C1 segment of cervical spinal cord (tissue), 14 donors: ENCODE measurements at places on chromosomes 7 and 10.

DNA sequence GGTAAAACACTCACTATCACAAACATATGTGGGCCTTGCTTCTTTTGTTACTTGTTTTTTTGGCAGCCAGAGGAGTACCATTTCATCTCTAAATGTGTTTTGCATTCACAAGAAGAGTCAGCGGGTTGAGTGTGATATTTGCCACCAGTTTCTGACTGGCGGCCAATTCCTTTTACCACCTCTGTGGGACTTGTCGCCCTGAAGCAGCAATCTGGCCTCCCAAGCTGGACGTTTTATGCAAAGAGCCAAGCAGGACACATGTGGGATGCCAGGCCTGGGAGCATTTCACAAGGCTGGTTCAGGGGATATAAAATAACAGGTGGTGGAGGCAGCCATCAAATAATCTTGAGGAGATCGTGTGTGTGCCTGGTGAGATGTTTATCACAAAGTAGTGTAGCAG lies 61.8 kb upstream of the TRIL start:
- DNase-seq: peak; percentile 82

DNA sequence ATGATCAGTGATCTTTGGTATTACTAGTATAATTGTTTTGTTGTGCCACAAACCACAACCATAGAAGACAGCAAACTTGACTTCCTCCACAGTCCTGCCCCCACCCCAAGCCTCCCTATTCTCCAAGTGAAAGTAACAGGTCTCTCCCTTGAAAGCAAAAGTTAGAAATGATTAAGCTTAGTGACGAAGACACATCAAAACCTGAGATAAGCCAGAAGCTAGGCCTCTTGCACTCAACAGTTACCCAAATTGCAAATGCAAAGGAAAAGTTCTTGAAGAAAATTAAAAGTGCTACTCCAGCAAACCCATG lies 7.5 kb downstream of the SAR1A start:
- no peak for DNase-seq

GRCh38 chr10:30433730-30434272 lies at the start of gene MAP3K8:
TSS of gene MAP3K8 (plus strand) at chr10:30434184. CDS start at chr10:30438939, 4,755 bp downstream.
- peak; percentile 73 for DNase-seq

DNA sequence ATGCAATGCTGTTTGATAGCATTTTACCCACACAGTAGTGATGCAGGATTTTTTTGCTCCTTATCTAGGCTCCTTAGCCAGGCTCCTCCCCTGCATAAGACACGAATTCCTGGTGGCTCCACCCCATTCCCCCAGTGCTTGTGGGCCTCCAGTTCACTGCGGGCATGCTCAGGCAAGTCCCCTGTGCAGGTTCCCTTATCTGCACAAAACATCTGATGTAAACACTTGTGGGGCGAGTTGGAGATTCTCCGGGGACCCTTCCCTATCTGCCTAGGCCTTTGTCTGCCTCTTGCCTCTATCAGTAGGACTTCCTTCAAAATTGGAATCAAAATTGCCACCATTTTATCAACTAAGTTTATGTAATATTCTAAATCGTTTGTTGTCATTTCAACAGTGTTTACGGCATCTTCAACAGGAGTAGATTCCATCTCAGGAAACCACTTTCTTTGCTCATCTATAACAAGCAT lies 5.4 kb upstream of the STK17A start:
- no peak for DNase-seq

DNA sequence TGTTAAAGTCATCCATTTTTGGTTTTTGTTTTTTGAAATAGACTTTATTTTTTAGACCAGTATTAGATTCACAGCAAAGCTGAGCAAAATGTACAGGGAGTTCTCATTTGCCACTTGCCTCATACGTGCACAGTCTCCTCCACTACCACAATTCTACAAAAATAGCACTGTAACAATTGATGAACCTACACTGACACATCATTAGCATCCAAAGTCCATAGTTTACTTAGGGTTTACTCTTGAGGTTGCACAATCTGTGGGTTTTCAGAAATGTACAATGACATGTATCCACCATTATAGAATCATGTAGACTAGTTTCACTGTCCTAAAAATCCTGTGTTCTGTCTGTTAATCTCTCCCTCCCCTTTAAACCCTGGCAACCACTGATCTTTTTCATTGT lies 125.8 kb upstream of the PDSS1 start:
- DNase-seq: no peak

DNA sequence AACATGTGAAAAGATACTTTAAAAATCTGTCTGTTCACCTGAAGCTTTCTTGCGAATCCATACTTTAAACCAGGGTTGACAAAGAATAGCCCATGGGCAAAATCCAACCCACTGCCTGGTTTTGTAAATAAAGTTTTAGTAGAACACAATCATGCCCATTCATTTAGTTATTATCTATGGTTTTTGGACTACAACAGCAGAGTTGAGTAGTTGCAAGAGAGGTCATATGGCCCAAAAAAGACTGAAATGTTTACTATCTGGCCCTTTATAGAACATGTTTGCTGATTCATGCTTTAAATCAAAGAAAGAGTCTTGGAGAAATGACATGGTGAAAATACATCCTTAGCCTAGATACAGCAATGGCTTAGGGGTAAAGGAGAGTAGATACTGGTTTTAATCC lies 356.2 kb downstream of the RNLS start:
- DNase-seq: no peak

DNA sequence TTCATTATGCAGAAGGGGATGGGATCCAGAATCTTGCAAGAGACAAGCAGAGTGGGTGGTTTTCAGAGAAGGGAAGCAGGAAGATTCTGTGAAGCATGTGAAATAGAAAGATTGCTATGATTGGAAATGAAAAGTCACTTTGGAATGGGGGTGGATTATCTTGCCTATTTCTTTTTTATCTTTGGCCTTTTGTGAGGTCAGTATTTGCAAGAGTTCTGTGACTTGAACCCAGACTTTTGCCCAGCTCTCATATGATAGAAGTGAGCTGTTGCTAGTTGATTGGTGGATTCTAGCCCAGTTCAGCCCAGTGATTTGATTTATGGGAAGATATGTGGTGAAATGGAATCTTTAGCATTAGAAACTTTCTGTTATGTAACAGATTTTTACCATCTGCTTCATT lies 17.1 kb downstream of the ENTPD7 start:
- no peak for DNase-seq

DNA sequence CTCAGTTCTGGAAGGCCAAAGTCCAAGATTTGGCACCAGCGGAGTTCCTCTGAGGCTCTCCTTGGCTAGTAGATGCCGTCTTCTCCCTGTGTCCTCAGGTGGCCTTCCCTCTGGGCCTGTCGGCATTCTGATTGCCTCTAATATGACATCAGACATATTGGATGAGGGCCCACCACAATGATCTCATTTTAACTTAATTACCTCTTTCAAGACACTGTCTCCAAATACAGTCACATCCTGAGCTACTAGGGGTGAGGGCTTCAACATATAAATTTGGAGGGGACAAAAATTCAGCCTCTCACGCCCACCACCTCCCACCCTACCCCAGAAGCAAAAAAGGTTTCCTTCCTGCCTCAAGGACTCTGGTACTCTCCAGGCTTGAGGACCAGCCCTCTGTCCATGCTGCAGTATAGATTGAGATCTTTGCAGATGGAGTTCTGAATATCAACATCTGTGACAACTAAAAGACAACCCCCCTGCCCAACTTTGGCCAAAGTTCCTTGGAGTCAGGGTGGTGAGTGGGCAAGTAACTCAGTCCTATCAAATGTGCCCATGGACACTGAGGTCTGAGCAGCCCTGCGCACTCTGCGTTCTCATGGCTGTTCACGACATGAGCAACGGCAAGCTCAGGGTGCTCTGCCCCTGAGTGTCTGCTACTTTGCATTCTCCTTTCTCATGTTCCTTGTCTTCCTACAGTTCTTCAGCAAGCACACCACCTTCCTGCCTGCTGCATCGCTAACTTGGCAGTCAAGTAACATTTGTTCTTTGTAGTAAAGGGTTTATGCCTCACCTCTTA lies 11.5 kb downstream of the TMEM176B start:
- no peak for DNase-seq

GRCh38 chr7:94294471-94295131 lies 100.1 kb upstream of the COL1A2 start:
- DNase-seq: no peak

DNA sequence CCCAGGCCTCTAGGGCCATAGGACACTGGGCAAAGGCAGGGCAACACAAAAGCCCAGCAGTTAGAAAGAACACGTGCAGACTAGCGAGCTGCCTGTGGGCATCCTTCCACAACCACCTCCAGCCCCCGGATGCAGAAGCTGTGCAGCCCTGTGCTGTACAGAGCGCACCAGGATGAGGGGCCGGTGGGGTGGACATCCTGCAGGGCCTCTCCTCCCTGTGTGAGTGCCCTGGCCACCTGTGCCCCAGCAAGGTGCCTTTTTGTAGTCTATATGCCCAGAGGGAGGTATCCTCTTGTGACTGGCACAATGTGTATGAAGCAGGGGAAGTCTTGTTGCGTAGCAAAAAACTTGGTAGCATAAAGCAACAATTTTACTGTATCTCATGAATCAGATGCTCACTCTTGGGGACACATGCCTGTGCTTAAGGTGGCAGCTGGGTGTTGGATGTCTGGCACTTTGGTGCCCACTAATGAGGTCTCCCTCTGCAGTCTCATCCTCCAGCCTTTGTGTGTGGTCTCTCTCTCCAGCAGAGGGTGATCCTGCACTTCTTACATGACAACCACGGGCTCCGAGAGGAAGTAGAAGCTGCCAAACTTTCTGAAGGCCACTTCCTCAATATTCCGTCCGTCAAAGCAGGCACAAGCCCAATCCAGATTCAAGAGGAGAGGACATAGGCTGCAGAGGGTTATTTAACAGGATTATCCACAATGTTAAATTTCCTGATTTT lies 8.7 kb downstream of the NCAPG2 start:
- DNase-seq: peak; percentile 50

- no peak for DNase-seq
Observed at GRCh38 chr10:37053476-37053875, 71.9 kb upstream of the ANKRD30A start.

GRCh38 chr10:47420305-47421056 lies 36.4 kb upstream of the ZNF488 start:
- DNase-seq: no peak

GRCh38 chr10:129772468-129773358 lies 191.4 kb downstream of the EBF3 start:
- DNase-seq: no peak

DNA sequence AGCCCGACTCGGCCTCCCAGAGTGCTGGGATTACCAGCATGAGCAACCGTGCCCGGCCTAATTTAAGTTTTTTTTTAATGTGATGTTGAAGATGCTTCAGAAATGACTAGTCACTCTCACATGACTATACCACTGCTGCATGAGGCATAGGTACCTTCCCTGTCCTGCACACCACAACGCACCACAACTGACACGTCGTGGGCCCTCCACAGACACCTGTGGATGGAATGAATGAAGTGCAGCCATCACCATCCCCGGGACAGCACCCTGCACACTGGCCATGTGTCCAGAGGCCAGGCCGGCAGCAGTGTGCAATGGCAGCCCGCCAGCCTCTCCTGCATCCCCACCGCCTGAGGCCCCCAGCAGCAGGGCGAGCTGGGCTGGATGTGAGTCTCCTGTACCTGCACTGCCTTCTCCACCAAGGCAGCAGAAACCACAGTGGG lies 55.1 kb downstream of the VOPP1 start:
- no peak for DNase-seq

DNA sequence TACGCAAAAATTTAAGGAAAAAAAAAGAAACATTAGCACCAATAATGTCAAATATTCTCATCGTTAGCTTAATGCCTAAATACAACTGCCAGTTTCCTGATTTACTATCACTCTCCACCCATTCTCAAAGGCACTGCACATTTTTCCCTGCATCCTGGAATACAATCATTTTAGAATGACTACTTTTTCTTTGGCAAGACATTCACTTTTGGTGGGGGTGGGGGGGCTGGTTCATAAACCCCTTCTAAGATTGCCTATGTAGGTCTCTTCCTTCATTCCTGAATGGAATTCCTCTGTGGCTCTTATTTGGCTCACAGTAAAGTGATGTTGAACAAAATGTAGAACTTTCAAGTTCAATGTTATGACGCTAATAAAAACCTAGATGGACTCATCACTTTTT lies 74.3 kb downstream of the RNLS start:
- no peak for DNase-seq

DNA sequence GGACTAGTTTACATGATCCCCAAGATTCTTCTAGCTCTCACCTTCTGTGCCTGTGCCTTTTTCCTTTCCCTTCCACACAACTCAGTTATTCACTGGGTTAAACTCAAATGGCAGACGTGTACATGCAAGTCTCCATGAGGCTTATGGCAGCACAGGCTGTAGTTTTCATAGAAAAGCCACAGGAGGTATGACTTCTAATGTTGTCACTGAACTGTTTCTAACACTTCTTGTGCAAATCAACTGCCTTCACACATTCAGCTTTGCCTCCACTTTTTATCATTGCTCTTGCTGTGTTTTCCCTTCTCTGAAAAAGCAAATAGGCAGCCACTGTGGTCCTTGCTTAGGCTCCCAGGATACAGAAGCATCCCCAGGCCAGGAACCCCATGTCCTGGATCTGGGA lies 5.3 kb upstream of the GIMAP5 start:
- DNase-seq: no peak

- DNase-seq: no peak
Observed at GRCh38 chr7:71739520-71740173, 607.7 kb downstream of the GALNT17 start.

DNA sequence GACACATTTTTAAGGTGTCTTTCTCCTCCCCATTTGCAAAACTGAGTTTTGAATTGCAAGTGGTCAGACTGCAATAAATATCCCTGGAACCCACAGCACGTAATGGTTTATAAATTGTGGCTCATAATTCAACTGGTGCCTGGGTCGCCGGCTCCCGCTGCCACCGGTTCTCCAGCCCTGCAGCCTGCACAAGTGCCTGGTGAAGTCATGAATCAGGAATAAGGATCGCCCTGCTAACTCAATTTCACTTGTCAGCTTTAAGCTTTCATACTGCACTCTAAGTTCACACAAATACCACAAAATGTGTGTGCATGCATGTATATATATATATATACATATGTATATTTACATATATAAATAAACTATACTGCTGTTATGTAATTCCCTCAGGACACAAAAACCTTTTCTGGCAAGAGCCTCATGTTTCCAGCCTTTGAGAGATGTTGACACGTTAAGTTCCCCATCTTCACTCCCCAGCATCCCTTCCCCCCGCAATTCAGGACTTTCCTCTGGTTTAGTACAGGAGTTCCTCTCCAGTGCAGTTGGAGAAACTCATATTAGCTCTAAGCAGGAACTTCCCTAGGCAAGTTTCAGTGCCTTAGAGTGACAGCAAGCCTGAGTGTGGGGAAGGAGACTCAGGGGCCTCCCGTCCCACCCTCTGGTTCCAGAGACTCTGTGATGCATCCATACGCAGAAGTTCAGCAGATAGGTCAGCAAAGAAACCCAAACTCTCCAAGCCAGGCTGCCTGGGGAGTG lies 129.2 kb upstream of the UNC5B start:
- no peak for DNase-seq

GRCh38 chr7:67518580-67518979 lies 521.9 kb downstream of the TYW1 start:
- DNase-seq: no peak
